ENCODE measurements at places on chromosomes 4 and X.

GRCh38 chr4:186871856-186872255 is 148.2 kb upstream of the FAT1 start:
- DNase-seq, result no peak
- no peaks in the 10 kb centered on the region for H3K4me1 ChIP-seq
- no peaks in the 10 kb centered on the region for H3K27me3 ChIP-seq

DNA sequence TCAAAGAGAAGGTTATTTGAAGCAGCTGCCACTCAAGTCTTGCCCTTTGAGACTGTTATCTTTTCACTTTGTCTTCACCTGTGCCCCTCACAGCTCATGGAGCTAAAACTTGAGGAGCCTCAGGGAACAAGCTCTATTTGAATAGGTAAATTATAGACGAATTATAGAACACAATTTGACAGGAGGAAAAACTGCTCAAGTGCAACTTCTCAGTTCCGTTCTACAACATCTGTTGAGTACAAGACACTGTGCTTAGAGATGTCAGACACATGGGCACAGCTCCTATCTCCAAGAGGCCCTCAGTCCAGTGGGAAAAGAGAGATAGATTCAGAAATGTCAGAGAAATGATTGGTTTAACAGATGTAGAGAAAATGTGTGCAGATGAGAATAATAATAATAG is 5.1 kb downstream of the PPP1R2C start:
- DNase-seq, result no peak
- H3K4me1 ChIP-seq, result no peaks in the 10 kb centered on the region
- H3K27me3 ChIP-seq, result no peaks in the 10 kb centered on the region
- no peak overlapping the region for H3K27ac ChIP-seq

GRCh38 chrX:129900054-129900453 is 5.9 kb upstream of the UTP14A start:
- H3K36me3 ChIP-seq, result no peaks in the 10 kb centered on the region
- no peaks in the 10 kb centered on the region for H3K4me1 ChIP-seq
- H3K27ac ChIP-seq, result no peak overlapping the region
- no peak overlapping the region for H3K4me3 ChIP-seq
- no peaks in the 10 kb centered on the region for H3K27me3 ChIP-seq

DNA sequence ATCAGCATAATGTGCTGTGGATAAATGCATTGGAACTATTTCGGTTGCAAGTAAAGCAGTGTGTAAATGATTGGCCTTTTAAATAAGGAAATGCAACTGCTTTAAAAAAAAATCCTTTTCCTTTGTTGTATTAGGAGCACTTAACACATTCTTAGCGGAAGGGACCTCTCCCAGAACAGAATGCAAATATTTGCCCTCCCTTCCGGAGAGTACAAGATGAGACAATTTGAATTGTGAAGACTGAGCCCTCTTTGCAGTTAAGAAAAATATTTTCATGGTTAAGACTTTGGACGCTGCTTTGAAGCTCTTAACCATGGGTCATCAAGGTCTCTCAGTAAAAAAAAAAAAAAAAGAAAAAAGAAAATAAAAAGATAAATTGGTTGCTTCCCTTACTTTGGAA is 9.5 kb upstream of the NOX1 start:
- H3K27me3 ChIP-seq, result no peaks in the 10 kb centered on the region
- H3K27ac ChIP-seq, result no peak overlapping the region
- H3K4me3 ChIP-seq, result no peak overlapping the region

- no peaks in the 10 kb centered on the region for H3K27me3 ChIP-seq
- H3K4me3 ChIP-seq, result no peak overlapping the region
- no peaks in the 10 kb centered on the region for H3K4me1 ChIP-seq
- H3K36me3 ChIP-seq, result no peaks in the 10 kb centered on the region
- H3K27ac ChIP-seq, result no peak overlapping the region
- DNase-seq, result peak; percentile 14
These were observed 53.6 kb upstream of the PRPS1 start for GRCh38 chrX:107574711-107575110.

DNA sequence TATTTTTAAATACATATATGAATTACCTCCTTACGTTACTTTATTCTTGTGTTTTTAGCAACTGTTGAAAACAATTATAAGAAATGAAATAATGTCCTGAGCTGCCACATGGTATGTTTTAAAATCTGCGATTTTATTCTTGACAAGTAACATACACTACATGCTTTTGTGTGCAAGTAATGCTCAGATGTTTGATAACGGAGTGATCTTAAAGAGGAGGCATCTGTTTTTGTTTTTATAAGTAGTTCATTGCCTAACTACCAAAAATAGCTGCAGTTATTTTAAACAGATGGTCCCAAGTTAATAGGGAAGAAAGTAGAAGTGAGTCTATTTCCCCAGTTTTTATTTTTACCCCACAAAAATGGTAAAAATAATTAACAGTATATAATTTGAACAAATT is 55.2 kb downstream of the GAB1 start:
- peaks cover 44% of the 10 kb centered on the region for H3K4me1 ChIP-seq
- no peak overlapping the region for H3K4me3 ChIP-seq
- no peak overlapping the region for H3K27ac ChIP-seq
- H3K36me3 ChIP-seq, result no peaks in the 10 kb centered on the region

DNA sequence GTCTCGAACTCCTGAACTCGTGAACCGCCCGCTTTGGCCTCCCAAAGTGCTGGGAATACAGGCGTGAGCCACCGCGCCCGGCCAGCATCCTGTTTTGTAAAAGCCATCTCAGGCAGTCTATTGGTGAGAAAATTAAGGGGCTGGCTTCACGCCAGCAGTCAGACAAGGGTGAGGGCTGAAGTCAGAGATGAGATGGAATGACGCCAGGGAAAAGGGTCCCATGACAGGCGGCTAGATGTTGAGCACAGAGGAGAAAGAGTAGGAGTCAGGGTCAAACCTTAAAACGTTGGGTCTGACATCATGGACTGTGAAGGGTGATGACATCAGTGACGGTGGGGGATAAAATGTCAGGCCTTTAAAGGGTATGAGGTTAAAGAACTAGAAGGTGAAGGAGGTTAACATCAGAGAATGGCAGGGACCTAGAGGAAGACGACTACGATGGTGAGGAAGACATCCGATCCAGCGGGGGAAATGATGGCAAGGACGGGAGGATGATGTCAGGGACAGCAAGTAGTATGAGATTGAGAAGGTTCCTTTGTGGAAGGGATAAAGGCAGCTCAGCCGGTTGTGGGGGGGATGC is 504 bp upstream of the RBM3 start:
- H3K36me3 ChIP-seq, result peaks cover 18% of the 10 kb centered on the region
- no peaks in the 10 kb centered on the region for H3K27me3 ChIP-seq
- no peak for DNase-seq

- peak overlapping the region; percentile 9 for H3K27ac ChIP-seq
- H3K36me3 ChIP-seq, result no peaks in the 10 kb centered on the region
- DNase-seq, result peak; percentile 4
These were observed 225.1 kb upstream of the GPC4 start for GRCh38 chrX:133640161-133641015.

Measured in cardiac muscle cell (in vitro differentiated cells and primary cell).